GM12878 (cell line): ENCODE measurements at places on chromosomes 11 and 22. TPM values are rescaled to one million over a fixed set of nuclear protein-coding genes. Genes with fewer than 3 reads are reported as not detected.

GVQW3 gene
- total RNA-seq = 1.7 and 2.2 TPM in 2 replicates

LMO1 gene
- not detected in 2 replicates for total RNA-seq

GPR83 gene
- total RNA-seq = 0.11 TPM in 1 of 2 replicates, not detected in the other

CLTCL1 gene
- total RNA-seq = 0.16 and 0.18 TPM in 2 replicates

KCNE3 gene
- total RNA-seq = 0.08 TPM in 1 of 2 replicates, not detected in the other

- H3K36me3 ChIP-seq = no peaks in the 10 kb centered on the region
- peaks cover 3% of the 10 kb centered on the region; the same call in 1 of the 2 replicates for H3K27me3 ChIP-seq
- H3K4me1 ChIP-seq = no peaks in the 10 kb centered on the region
- no peak overlapping the region for H3K4me3 ChIP-seq
- no peak overlapping the region for H3K27ac ChIP-seq
- DNase-seq = no peak
Measured at GRCh38 chr11:85742348-85742747, 56.4 kb upstream of the CCDC89 start.

DNA sequence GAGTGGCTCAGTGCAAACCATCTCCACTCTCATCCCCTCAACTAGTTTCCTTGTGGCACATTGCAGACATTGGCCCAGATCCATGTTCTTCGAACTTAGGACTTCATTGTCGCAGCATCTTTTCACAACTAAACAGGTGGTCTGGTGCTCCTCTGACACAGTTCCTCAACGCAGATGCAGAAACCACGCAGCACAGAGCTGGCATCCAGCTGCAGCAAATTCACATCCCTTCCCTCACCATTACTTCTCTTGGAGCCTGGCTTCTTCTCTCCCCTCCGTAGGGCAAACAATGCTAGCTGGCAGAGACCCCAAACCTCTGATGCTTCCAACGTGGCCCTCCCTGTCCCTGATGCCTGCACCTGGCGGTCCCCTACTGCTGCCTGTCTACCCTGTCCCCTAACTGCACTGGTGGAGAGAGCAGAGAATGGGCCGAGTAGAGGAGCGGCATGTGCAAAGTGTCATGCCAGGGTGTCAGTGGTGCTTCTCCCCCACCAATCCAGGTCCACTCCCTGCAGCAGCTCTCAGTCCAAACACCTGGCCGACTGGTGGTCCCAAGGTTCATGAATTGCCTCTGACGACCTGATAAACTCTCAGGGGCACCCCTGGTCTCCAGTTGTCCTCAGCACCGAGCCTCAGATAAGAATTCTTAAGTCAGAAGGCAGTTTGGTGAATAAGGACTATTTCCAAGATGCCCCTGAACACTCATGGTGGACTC lies 18.1 kb downstream of the TMPRSS13 start:
- DNase-seq = no peak
- no peaks in the 10 kb centered on the region; the same call in 1 of the 2 replicates for H3K27me3 ChIP-seq
- H3K36me3 ChIP-seq = no peaks in the 10 kb centered on the region
- peaks cover 5% of the 10 kb centered on the region; the same call in 1 of the 2 replicates for H3K4me1 ChIP-seq
- H3K27ac ChIP-seq = no peak overlapping the region
- no peak overlapping the region for H3K4me3 ChIP-seq

DNA sequence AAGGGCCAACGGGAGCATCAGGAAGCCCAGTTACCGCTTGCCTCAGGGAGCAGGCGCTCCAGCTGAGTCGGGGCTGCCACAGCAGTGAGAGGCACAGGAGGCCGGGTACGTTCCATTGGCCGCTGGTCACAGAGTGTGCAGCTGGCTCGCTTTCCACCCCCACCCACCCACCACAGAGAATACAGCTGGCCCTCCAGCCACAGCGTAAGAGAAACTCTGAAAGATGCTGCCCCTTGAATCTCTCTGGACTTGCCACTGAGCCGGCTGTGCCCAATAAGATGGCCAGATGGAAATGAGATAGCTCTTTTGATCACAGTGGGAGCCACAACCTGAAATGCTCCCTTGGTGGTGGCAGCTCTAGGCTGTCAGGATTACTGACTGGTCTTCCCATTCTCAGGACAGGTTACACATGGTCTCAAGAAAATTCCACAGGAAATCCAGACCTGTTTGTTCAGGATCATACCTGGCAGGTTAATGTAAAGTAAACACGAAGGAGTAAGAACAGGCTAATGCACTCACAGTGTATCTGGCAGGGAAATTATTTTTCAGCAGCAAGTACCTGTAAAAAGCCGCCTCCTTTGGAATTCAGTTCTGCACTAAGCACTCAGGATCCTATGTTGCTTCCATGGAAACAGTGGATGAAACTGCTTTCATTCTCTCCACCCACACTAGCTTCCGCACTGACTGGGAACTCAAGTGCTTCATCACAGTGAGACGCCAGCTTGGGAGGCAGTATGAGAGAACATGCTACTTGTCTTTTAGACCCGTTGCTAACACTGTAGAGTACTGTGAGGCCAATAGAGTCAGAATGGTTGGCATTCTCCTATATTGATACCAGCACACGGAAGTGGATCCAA lies 16.5 kb downstream of the SIAE start:
- DNase-seq = no peak
- no peaks in the 10 kb centered on the region for H3K4me1 ChIP-seq
- no peaks in the 10 kb centered on the region for H3K36me3 ChIP-seq
- no peak overlapping the region for H3K4me3 ChIP-seq
- H3K27me3 ChIP-seq = no peaks in the 10 kb centered on the region

- H3K4me3 ChIP-seq = no peak overlapping the region
- DNase-seq = no peak
- no peaks in the 10 kb centered on the region for H3K36me3 ChIP-seq
- no peaks in the 10 kb centered on the region for H3K4me1 ChIP-seq
Measured at GRCh38 chr11:95886462-95886861, 37.4 kb downstream of the MTMR2 start.
